ENCODE measurements at places on chromosomes 3 and 15. TPM values are rescaled to one million over a fixed set of nuclear protein-coding genes. Genes with fewer than 3 reads are reported as not detected.

- DNase-seq = peak; percentile 93
Measured at GRCh38 chr15:89430530-89431341, 65.6 kb downstream of the RHCG start.

DNA sequence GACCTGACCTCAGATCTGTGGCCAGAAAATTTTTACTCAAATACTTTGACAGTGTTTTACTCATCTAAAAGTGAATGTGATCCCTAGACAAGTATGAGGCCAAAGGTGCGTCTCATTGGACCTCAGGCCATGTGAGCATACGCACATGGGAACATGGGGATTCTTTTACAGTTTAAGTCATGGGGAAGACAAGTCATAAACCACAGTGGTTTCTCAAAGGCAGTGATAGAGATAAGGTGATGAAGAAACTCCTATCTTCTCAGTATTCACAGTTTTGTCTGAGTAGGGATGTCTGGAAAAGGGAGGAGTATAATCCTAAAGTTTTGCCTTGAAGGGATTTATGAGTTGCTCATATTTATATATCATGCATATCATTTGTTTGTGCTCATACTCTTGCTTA, 173.8 kb downstream of the FNDC3B start:
- DNase-seq = no peak

DNA sequence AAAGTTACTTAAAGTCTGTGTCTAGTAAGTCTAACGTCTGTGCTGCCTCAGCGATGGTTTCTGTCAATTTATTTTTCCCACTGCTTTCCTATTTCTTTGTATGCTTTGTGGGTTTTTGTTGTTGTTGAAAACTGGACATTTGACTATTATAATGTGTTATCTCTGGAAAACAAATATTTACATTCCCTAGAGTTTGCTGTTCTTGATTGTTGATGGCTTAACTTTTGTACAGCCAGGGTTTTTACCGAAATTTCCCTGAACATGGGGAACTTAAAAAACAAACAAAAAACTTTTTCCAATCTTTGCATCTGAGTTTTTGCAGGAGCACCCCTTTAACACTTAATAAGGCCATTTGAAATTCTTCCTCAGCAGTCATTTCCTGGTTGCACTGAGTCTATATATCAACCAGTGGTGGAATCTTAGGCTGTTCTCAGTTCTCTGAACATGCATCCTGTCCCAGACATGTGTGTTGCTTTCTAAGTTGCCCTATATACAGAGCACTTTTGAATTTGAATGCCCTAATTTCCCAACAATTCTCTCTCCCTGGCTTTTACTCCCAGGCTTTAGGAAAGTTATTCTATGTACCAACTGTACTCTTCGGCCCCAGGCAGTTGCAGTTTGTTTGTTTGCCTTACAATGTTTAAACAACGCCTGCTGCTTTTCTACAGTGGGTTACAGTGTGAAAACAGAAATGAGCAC, 11.8 kb upstream of the PIAS1 start:
- no peak for DNase-seq

DNA sequence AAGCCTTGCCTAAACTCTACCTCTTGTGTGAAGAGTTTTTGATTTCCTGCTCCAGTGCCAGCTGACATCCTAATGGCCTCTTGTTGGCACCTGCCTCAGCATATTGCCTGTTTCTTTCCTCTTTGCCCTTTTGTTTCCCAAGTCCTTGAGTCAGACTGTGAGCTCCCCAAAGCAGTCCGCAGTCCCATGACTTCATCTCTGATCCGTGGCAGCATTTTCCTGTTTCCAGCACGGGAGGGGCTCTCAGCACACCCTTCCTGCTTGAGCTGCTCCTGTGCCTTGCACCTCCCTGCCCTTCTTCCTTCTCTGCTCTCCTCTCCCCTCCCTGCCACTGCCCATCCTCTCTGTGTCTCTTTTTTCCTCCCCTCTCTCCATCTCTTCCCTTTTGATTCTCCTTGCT, 179.6 kb downstream of the EPHB1 start:
- no peak for DNase-seq

- DNase-seq = peak; percentile 82
Measured at GRCh38 chr15:40217166-40217824, 21.6 kb upstream of the PAK6 start.

GRCh38 chr3:180684807-180685206, 5.5 kb upstream of the CCDC39 start:
- DNase-seq = no peak

- peak; percentile 74 for DNase-seq
Measured at GRCh38 chr3:50303013-50303815, at the start of gene HYAL1. HYAL1 (minus strand) TSS chr3:50303574; CDS start chr3:50302956, 618 bp downstream.

- no peak for DNase-seq
Measured at GRCh38 chr3:111302063-111302462, 230.4 kb downstream of the NECTIN3 start.

- DNase-seq = no peak
Measured at GRCh38 chr15:71529361-71529760, 281.0 kb upstream of the NR2E3 start.

DNA sequence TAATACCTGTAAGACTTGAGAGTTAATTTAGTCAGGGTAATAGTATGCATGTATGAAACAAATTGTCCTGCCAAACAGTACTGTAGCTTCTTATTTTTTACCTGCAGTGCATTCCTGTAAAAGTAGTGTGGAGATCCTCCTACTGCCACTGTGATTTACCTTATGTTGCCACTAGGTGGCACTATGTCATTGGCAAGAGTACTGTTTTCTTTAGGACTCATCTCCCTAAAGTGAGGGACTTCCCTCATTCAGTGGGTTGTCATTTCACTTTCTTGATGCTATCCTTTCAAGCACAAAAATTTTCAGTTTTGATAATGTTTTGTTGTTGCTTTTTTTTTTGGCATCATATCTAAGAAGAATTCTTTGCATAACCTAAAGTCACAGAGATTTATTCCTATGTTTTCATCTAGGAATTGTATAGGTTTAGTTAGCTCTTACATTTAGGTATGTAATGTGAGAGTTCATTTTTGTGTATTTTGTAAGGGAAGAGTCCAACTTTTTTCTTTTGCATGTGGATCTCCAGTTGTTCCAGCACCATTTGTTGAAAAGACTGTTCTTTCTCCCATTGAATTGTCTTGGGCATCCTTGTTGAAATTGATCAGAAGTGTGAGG, 105.7 kb downstream of the AKAP13 start:
- DNase-seq = peak; percentile 89

- DNase-seq = no peak
Measured at GRCh38 chr3:10244009-10244408, 4.2 kb upstream of the TATDN2 start.

The MNS1 gene
- total RNA-seq = 0.61 TPM

The SLC9C1 gene
- 0.51 TPM for total RNA-seq

The TEX55 gene
- total RNA-seq = not detected

The ALPK3 gene
- total RNA-seq = 15.3 TPM

Data from mucosa of descending colon (tissue), 3 donors.